ENCODE measurements at places on chromosomes 5 and 9. TPM values are rescaled to one million over a fixed set of nuclear protein-coding genes. Genes with fewer than 3 reads are reported as not detected.

ADAMTSL2 gene
- polyA plus RNA-seq, result not detected

LRRC70 gene
- 2.1 TPM for polyA plus RNA-seq

ADCY2 gene
- polyA plus RNA-seq, result not detected

CCDC183 gene
- polyA plus RNA-seq, result not detected

DEPDC1B gene
- 4.3 TPM for polyA plus RNA-seq

Measured in CD4-positive, CD25-positive, alpha-beta regulatory T cell (primary cell).